Neural crest cell (in vitro differentiated cells): ENCODE measurements at places on chromosomes 1 and 21.
A peak's percentile ranks its signal among the peaks of the same experiment; 100 is the strongest.

DNA sequence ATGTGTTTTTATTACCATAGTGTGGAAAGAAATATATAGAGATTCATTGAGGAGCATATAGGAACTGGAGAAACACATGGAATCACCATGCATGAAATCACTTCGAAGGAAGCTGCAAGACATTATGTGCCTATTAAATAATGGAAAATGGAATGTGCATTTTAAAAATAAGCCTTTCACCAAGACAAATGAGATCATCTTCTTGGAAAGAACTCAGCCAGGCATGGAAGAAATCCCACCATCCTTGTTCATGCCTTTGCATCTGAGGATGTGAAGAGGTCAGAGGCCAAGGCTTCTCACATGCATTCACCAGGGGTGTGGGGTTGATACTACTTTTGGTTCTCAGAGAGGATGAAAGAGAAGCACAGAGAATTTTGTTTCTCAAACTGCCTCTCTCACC lies 50.0 kb downstream of the C1orf198 start:
- DNase-seq: no peak

GRCh38 chr1:87528754-87529517 lies 200.3 kb downstream of the LMO4 start:
- no peak for DNase-seq

DNA sequence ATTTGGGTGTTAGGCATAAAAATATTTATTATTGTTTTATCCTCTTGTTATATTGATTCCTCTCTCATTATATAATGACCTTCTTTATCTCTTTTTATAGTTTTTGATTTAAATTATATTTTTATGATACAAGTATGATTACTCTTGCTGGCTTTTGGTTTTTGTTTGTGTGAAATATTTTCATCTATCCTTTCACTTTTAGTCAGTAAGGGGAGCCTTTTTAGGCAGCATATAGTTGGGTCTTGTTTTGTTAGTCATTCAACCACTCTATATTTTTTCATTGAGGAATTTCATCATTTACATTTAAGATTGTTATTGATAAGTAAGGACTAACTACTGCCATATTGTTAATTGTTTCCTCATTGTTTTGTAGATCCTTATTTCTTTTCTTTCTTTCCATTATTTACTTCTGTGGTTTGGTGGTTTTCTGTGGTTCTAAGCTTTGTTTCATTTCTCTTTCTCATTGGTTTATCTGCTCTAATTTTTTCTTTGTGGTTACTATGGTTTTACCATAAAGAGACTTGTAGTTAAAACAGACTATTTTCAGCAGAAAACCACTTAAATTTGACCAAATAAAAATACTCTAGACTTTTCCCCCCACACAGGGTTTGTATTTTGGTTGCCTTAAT lies 593.1 kb downstream of the NUF2 start:
- DNase-seq: no peak

DNA sequence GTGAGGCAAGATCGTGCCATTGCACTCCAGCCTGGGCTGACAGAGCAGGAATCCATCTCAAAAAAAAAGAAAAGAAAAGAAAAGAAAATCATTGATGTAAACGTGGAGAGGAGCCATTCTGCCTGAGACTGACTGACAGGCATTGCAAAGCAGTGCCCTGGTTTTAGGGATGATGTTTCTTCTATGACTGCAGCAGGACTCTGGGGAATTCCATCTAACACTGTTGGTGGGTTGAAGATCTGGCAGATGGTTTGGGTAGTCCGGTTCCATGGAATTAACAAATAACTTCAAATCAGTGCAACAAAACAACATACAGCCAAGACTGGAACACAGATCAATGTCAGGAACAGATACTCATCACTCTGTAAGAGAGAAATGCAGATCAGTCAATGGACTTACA lies 17.8 kb upstream of the LAMC2 start:
- DNase-seq: no peak

- DNase-seq: no peak
These were observed 60.6 kb downstream of the NFIA start for GRCh38 chr1:61142726-61143500.

- no peak for DNase-seq
These were observed 216.4 kb downstream of the SLC44A5 start for GRCh38 chr1:75394386-75395139.

- no peak for DNase-seq
These were observed 28.4 kb downstream of the LMX1A start for GRCh38 chr1:165328136-165328535.

DNA sequence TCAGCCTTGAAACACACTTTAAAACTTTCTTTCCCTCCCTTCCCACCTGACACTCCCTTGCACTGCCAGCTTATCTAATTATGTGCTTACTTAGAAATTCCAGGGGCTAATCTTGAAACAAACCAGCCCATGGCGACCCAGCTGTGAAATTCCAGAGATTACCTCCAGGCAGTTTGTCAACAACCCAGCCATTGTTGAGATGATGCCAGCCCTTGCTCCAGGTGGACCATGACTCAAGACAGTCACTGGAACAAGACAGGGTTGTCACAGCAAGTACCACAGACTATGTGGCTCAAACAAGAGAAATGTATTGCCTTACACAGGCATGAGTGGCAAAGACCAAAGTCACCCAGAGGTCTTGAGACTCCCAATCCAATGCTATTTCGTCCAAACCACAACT lies 7.9 kb downstream of the FYB2 start:
- no peak for DNase-seq

GRCh38 chr21:34367320-34367935 lies 3.6 kb downstream of the KCNE2 start:
- peak; percentile 45 for DNase-seq

GRCh38 chr1:19006000-19006399 lies 49.5 kb upstream of the IFFO2 start:
- DNase-seq: no peak

DNA sequence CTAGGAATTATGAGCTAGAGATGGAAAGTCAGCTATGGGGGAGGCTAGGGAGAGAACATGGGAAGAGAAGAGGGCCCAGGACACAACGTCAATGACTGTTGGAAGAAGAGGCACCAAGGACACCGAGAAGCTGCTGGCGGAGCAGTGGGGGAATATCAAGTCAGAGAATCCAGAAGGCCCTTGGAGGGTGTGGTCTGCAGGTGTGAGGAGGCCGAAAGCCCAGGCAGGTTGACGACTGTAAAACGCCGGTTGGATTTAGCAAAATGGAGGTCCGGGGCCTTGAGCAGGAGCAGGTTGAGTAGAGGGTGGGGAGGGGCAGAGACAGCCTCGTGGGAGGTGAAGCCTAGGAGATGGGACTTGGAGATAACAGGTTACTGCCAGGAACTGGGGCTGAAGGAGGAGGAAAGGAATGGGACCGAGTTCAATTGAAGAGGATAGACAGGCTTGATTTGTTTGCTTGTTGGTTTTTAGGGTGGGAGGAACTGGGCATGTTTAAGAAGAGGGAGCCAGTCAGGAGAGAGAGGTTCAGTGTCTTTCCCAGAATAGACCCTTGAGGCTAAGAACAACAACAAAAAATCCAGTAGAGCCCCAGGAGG lies 35.1 kb downstream of the EDN2 start:
- no peak for DNase-seq

DNA sequence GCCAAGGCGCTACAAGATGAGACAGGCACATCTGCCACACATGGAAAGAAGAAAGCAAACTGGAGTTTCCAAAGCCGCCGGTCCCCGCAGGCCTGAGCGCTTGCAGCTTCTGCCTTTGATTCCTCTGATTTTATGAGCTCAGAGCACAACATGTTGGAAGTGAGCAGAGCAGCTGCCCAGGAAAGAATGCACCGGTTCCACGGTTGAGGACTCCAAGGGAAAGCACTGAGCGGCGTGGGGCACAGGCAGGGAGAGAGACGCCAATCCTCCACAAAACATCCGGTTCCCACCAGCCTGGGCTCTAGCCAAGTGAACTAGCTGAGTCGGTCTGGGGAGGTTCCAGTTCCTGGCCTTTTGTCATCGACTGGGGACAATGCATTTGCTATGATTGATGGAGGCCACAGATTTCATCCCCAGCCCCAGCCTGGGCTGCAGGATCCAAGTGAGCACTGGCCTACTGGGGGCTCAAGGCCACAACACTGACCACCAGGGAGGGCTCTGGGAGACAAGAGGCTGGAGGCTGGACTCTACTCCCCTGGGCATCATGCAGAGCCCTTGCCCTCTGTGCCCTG lies 253.1 kb upstream of the IRF2BP2 start:
- DNase-seq: no peak

DNA sequence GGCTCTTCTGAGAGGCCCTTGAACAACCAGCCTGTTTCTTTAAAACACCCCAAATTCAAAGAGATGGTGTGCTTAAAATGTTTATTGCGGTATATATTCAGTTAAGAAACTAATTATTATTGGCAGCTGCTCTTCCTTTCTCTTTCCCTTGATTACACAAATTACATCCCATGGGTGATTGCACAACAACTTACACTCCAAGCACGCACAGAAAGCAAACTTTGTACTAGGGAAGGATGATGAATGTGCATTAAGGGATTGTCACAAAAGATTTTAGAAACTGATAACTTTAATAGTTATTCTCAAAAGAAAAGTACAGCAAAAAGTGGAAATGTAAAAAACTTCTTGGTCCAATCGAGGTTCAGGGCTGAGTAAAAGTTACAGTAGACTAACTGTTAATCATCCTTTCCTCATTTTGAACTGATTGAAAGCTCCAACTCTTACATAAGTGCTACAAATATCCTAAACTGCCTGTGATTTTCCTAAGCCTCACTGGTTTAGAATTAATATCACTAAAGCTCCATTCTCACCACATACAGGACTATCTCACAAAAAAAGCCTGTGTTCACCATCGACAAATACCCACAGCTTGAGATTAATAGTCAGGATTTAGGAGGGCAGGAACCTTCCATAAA lies 153.4 kb downstream of the TTLL7 start:
- no peak for DNase-seq

DNA sequence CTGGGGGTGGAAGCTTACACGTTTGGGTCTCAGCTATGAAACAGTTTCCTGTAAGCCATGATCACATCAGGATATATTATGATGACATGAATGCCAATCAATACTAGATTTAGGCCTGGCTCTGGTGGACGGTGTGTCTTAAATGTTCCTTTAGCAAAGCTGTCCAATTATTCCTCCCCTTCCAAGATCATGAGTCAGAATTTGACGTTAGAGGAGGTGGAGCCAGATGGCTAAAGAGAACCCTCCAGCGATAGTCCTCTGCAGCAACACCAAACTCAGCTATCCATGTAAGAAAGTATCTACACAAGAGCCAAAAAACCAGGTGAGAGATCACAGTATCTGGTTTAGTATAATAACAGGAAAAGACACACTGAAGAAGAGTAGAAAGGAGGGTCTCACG lies 47.8 kb downstream of the PACC1 start:
- no peak for DNase-seq

DNA sequence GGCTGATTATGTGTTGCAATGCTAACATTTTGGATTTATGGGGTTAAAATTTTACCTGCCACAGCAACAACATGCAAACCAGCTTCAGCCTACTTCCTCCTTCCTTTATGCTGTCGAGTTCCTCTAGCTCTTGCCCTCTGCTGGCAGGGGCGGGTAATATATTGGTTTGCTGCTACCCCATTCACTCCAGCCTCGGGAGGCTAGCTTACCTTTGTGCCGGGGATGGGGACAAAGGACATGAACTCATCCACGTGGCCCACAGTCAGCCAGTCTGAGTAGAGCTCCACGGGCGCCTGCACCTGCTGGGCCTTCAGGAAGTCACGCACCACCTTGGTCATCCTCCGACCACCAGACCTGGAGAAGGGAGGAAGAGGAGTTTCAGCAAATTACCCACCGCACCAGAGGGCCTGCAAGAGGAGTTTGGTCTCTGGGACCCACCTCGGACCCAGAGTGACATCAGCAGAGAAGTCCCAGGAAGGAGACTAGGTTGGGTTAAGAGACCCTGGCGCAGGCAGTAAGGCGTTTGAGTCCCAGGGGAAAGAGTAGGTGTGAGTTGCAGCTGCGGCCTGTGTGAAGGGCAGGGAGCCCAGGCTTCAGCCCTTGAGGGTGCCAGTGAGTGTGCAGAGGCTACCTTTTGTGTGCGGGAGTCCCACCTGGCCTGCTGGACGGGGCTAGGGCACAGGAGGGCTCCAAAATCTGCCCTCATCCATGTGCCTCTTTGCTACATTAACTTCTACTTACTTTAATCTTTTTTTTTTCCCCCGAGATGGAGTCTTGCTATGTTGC lies 21.8 kb upstream of the SDHB start:
- peak; percentile 32 for DNase-seq

GRCh38 chr1:201506557-201507359 lies at the start of gene CSRP1:
TSS of gene CSRP1 (minus strand) at chr1:201507123. CDS start at chr1:201496303, 10,820 bp downstream.
- DNase-seq: no peak

- no peak for DNase-seq
These were observed 12.6 kb downstream of the LAX1 start for GRCh38 chr1:203777596-203777995.

- DNase-seq: no peak
These were observed 64.6 kb downstream of the LHX4 start for GRCh38 chr1:180294711-180295110.

- DNase-seq: no peak
These were observed 111.7 kb downstream of the KCNN3 start for GRCh38 chr1:154758346-154758745.

DNA sequence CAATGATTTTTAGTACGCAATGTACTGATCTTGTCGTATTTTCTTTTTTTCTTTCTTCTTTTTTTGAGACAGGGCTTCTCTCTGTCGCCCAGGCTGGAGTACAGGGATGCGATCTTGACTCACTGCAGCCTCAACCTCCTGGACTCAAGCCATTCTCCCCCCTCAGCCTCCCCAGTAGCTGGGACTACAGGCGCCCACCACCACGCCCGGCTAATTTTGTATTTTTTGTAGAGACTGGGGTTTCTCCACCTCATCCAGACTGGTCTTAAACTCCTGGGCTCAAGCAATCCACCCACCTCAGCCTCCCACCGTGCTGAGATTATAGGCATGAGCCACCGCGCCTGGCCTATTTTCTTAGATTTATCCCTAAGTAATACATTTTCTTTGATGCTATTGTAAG lies 43.9 kb upstream of the COL6A2 start:
- no peak for DNase-seq

DNA sequence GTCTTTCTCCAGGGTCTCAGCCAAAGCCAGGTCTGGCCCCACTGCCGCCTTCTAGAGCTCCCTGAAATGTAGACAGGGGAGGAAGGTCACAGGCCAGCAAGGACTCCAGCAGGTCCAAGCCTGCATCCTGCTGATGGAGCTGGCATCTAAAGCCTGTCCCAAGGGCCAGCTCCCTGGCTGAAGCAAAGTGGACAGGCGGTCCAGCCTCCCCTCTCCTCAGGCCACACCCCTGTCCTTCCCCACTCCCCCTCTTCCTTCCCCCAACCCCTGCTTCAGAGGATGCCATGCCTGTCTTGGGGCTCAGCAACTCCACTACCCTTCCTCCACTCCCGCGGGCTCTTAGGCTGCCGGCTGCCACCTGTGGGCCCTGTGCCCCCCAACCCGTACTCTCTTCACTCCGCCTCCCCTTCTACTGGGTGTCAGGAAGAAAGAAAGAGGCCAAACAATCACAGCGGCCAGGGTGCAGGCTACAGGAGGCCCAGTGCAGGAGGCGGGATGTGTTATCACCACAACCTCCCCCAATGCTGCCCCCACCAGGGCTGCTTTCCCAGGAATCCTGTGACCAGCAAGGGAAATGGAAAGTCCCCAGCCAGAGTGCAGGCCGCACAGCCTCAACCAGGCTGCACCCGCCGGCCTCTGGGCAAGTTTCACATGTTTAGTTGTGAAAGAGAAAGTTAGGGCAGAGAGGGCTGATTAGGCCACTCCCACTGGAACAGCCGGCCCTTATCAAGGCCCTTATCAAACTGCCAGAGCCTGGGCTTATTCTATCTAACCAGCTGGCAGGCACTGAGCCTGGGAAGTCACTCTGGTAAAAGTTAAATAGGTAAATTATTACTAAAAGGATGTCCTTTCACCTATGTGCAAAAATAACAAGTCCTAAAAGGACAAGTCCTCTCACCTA lies 34.1 kb downstream of the ACOT7 start:
- no peak for DNase-seq

- DNase-seq: no peak
These were observed 200.4 kb downstream of the HMCN1 start for GRCh38 chr1:185934476-185935189.
